ENCODE measurements at places on chromosomes 6 and 20. TPM values are rescaled to one million over a fixed set of nuclear protein-coding genes. Genes with fewer than 3 reads are reported as not detected.

Gene POLR3F
- 8.9 TPM for total RNA-seq

Gene MC3R
- not detected for total RNA-seq

Gene HIVEP1
- 30.4 TPM for total RNA-seq

Gene BPIFB1
- total RNA-seq = not detected

Gene TBXT
- total RNA-seq = not detected

Gene LY6G6C
- total RNA-seq = not detected

Gene STMN3
- total RNA-seq = 84.9 TPM

Gene HLA-DMB
- total RNA-seq = 78.0 TPM

Gene SH3BGRL2
- 14.6 TPM for total RNA-seq

Gene SYCP2
- 3.0 TPM for total RNA-seq

Gene RSPO3
- 8.9 TPM for total RNA-seq

Gene MYBL2
- 1.3 TPM for total RNA-seq

Gene COL9A3
- 4.3 TPM for total RNA-seq
